Osteoblast (primary cell): ENCODE measurements at places on chromosomes 3 and 15. TPM values are rescaled to one million over a fixed set of nuclear protein-coding genes. Genes with fewer than 3 reads are reported as not detected.

The P2RY14 gene
- not detected in 2 replicates for total RNA-seq

The SEMA3G gene
- total RNA-seq: under 0.01 TPM in 1 of 2 replicates, not detected in the other

The GOLGA8A gene
- 21.5 and 27.5 TPM in 2 replicates for total RNA-seq

The OXTR gene
- 2.5 and 6.2 TPM in 2 replicates for total RNA-seq

The YEATS2 gene
- 32.2 and 35.1 TPM in 2 replicates for total RNA-seq

The PLSCR4 gene
- 54.6 and 77.8 TPM in 2 replicates for total RNA-seq

The CALML4 gene
- total RNA-seq: 1.2 and 2.2 TPM in 2 replicates

The ERC2 gene
- 0.36 TPM in 1 of 2 replicates, not detected in the other for total RNA-seq

The PLOD2 gene
- total RNA-seq: 282 and 345 TPM in 2 replicates
